ENCODE measurements at places on chromosomes 13 and 19.

GRCh38 chr19:14632286-14632685, 42.4 kb downstream of the ADGRE3 start:
- DNase-seq = no peak

DNA sequence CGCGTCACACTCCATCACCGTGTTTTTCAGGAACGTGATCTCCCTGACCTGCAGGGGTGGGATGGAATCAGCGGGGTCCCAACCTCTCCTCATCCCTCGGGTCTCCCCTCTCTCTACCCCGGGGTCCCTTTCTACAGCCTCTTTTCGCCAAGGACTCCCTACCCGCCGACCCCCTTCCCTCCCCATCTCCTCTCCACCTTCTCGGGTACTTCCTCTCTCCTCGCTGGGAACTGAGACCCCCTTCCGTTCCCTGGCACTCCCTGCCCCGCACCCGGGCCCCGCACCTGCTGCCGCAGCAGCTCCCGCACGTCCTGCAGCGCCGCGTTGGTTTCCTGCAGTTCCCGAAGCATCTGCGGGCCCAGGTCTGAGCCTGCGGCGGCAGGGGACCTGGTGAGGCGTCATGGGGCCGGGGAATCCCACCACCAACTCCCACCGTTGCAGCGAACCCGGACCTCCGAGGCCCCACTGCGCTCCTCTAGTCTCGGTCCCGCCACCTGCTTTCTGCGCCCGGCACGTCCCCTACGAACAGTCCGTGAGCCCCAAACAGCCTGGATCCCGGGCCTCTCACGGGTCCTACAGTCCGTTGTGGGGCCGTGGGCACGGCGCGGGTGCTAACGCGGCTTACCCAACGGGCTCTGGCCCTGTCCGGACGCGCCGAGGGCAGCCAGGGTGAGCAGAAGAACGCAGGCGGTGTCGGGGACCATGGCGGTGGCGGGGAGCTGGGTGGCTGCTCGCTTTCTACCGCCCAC, at the start of gene COMP:
TSS of gene COMP (minus strand) at position 740 of the 749 bp plus-strand sequence. CDS start at position 704, 36 bp downstream.
- DNase-seq = no peak

GRCh38 chr19:17332677-17333581, 1.7 kb downstream of the ANO8 start:
- DNase-seq = peak; percentile 50

- no peak for DNase-seq
Observed at GRCh38 chr13:59270327-59270726, 893.4 kb downstream of the DIAPH3 start.

DNA sequence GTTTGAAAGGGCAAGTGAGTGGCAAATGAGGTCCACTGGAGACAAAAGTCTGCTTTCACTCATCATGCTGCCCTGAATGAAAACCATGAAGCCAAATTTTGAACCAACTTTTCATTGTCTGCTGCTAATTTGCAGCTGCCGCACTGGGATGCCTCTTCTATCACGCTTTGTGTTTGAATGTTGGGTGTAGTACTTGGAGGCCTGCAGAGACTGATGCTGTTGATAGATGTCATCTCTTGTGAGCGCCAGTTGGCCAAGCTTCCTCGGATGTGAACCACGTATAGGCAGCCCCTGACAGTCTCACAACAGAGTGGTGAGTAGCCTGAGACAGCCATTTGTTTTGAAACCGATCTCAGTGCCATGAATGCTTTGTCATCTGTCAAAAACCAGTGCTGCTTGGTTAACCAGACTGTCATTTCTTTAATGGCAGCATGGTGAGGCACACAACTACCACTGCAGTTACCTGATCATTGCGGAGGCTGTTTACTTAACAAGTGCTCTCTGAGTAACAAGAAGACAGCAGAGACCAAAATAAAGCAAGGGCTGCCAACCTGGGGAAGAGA, 31.2 kb upstream of the SLC10A2 start:
- no peak for DNase-seq

DNA sequence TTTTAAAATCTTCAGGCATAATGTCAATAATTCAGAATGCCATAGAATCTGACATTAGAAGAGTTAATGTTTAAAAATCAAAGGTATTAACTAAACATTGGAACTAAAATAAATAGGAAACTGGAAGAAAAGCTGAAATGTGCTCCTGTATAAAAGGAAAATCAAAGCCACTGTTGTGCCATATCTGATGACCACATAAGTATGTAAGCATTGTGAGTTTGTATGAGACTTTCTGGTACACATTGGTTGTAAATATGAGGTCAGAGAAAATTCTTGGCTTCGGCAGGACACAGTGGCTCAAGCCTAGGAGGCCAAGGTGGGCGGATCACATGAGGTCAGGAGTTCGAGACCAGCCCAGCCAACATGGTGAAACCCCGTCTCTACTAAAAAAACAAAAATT, 48.3 kb upstream of the INTS6 start:
- no peak for DNase-seq

- DNase-seq = no peak
Observed at GRCh38 chr13:51612867-51613266, 28.6 kb downstream of the WDFY2 start.

DNA sequence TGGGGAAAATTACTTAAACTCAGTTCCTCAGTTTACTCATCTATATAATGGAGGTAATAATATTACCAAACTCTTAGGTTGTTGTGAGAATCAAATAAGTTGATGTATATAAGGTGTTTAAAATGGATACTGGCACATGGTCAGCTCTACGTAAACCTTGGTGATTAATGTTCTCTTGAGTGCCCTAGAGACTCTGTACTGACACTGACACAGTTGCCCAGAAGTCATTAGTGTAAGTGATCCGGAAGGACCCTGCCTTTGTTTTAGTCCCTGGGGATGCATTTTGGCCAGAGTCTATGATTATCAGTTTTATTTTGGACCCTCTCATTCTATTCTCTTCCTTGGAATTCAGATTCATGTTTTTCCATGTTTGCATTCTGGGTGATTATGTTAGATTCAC, 31.9 kb downstream of the CHST8 start:
- no peak for DNase-seq

DNA sequence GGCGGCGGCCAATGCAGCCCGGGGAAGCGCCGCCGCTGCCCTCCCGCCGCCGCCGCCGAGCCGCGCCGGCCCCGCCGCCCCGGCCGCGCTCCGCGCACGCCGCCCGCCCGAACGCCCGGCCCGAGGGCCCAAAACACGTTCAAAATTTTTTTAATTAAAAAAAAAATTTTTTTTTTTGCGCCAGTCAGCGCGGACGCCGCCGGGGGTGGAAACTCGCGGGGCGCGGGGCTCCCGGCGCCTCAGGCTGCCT, 468 bp downstream of the HMGB1 start:
- DNase-seq = no peak

DNA sequence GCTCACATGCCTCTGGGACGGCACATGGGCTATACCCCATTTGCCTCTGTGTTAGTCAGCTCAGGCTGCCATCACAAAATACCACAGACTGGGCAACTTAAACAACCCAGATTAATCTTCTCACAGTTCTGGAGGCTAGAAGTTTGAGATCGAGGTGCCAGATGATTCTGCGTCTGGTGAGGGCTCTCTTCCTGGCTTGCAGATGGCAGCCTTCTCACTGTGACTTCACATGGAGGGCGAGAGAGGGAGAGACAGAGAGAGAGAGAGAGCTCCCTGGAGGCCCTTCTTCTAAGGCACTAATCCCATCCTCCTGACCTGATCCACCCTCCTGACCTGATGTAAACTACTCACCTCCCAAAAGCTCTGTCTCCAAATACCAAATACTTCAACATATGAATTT, 55.0 kb downstream of the GPR12 start:
- DNase-seq = no peak

DNA sequence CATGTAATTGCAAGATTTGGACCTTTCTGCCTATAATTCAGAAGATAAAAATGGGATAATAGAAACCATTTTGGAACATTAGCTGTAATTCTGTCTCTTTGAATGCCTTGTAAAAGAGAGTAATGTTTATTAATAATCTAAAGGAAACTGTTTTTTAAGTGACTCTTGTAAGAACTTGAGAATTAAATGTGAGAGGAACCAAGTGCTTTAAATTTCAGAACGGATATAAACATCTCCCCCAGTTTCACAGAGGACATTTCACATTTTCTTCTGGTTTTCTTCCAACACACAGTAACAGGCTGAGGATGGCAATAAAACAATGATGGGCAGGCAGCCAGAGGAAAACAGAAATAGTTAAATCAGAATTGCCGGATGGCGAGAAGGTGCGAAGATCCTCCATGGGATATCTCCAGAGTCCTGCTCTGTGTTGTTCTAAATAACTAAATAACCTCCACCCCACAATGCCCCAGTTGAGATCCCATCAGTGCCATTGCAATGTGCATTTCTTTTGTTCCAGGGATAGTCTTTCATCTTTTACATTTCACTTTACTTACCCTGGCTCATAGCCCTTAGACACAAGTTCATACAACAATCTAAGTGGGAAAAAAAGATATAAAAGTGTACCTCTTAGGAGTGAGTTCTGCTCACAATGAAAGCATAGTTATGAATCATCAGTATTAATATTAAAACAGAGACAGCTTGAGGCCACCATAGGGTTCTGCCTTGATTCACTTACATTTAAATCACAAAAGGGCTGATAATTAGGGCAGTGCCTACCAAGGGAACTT, 73.3 kb downstream of the TNFRSF19 start:
- no peak for DNase-seq

GRCh38 chr19:55058781-55059610, 4.0 kb downstream of the RDH13 start:
- no peak for DNase-seq

DNA sequence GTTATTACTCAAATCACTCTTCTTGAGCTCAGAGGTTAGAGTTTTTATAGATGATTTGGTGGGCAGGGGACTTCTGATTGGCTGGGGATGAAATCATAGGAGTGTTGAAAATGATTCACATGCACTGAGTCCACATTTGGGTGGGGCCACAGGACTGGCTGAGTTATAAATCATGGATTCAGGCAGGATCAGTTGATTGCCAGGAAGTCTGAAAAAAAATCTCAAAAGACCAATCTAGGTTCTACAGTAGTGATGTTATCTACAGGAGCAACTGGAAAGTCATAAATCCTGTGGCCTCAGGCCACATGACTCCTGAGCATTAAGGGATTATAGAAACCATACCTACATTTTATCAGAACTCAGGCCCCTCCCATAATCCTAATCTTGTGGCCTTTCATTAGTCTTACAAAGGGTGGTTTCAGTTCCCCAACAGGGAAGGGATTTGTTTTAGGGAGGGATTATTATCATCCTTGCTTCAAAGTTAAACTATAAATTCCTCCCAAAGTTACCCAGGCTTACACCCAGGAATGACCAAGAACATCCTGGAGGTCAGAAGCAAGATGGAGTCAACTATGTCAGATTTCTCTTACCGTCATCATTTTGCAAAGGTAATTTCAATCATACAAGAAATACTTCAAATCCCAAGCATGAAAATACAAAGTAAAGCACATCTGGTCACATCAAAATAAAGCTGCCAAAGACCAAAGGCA, 5.6 kb upstream of the CCDC70 start:
- DNase-seq = no peak

DNA sequence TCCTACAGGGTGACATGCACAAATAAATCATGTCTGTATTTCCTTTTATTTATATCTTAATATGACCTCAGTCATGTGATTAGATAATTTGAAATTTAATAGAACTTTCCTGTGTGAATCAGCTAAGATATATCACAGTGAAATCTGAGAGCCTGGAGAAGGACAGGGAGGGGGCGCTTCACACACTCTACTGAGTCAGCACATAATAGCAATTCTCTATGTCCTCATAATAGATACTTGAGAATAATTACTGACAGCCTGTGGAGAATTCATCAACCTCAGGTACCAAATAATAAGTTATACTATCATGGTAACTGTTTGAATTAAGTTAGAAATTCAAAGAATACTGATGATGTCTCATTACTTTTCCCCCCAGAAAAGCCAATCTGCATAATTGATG, 98.0 kb upstream of the SLC10A2 start:
- DNase-seq = no peak

- no peak for DNase-seq
Observed at GRCh38 chr19:11191273-11191755, 6.0 kb downstream of the KANK2 start.

DNA sequence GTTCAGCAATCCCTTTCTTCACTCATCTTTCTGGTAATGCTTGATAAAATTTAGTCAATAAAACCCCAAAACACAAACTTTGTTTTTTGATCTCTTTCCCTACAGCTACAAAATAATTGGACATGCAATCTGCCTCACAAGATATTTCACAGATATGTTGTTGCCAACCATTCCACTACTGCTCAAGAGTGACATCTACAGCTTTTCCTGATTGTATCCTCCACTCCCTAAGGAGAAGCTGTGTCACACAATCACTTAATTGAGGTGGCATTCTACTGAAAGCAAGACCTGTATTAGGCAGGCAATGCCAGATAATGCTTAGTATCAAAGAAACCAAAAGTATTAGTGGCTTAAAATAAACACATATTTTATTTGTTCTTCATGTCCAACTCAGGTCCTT, 1646.2 kb upstream of the SPRY2 start:
- no peak for DNase-seq

DNA sequence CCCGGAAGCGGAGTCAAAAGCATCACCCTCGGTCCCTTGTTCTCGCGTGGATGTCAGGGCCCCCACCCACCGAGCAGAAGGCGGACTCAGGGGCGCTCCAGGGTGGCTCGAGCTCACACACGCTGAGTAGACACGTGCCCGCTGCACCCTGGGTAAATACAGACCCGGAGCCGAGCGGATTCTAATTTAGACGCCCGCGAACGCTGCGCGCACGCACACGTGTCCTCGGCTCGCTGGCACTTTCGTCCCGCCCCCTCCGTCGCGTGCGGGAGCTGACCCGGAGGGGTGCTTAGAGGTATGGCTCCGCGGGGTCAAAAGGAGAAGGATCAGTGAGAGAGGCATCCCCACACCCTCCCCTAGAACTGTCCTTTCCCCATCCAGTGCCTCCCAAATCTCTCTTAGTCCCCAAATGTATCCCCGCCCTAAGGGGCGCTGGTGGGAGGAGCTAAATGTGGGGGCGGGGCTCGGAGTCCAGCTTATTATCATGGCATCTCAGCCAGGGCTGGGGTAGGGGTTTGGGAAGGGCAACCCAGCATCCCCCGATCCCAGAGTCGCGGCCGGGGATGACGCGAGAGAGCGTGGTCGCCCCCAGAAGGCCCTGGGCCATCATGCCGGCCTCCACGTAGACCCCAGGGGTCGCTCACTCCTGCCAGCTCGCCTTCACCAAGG, 451 bp upstream of the ICAM5 start:
- DNase-seq = peak; percentile 66

- peak; percentile 53 for DNase-seq
Observed at GRCh38 chr19:1811472-1811894, 593 bp downstream of the ATP8B3 start.

GRCh38 chr19:50547385-50548190, 20.6 kb downstream of the LRRC4B start:
- no peak for DNase-seq
